ENCODE measurements at places on chromosomes 1 and 21.

GRCh38 chr1:198423673-198424072 is 116.8 kb downstream of the ATP6V1G3 start:
- no peak for DNase-seq

DNA sequence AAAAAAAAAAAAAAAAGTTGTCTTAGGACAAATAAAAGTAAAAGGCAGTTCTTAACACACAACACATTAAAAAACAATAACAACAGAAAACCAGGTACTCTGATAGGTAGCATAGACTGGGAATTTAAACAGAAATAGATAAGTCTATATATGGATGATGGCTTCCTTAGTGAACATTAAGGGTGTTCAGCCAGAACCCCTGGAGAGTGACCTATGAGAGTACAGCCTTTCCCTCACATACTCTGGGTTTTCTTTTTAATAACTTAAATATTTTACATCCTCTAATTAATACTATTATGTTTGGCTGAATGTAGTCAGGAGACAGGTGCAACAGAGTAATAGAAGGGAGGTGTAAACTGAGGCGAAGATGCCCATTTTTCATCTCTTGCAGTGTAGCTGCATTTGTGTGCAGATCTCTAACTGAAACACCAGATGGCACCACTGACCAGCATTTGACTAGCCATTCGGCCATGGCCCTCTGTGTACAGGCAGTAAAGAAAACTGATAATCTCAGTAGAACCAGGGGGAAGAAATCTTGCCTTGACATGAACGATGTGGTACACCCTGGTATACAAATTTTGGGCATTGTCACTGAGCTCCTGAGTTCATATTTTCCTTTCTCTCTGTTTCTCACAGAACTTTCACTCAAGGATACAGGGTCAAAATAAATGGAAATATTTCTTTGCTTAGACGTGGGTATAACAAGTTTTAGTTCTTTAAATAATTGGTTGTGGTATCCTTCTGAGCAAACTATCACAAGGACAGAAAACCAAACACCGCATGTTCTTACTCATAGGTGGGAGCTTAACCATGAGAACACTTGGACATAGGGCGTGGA is 7.6 kb downstream of the TTF2 start:
- DNase-seq, result no peak

DNA sequence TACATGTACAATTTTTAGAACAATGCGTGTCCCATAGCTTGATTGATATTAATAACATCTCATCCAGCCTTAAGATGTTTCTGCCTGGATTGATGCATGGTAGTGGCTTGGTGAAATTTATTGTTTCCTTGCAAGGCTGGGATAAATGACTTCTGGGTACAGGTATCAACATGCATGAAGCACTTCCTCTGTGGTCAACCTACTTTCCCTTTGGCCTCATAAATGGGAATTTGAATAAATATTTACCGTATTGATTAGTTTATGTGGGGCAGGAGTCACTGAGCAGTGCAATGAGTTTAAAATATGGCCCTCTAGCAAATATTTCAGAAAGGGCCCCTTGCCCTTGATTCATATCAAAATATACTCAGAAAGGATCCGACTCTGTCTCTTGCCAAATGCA is 83.9 kb upstream of the KCNE2 start:
- DNase-seq, result no peak

GRCh38 chr1:41033272-41033671 is 11.7 kb upstream of the SLFNL1 start:
- no peak for DNase-seq

- DNase-seq, result no peak
These were observed 30.9 kb downstream of the ATP1B1 start for GRCh38 chr1:169137357-169137756.

DNA sequence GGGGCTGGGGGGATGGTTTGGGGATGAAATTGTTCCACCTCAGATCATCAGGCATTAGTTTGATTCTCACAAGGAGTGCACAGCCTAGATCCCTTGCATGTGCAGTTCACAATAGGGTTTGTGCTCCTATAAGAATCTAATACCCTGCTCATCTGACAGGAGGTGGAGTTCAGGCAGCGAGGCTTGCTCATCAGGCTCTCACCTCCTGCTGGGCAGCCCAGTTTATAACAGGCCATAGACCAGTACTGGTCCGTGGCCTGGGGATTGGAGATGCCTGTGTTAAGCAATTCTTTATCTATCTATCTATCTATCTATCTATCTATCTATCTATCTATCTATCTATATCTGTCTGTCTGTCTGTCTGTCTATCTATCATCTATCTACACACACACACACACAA is 525.3 kb upstream of the DAB1 start:
- no peak for DNase-seq

DNA sequence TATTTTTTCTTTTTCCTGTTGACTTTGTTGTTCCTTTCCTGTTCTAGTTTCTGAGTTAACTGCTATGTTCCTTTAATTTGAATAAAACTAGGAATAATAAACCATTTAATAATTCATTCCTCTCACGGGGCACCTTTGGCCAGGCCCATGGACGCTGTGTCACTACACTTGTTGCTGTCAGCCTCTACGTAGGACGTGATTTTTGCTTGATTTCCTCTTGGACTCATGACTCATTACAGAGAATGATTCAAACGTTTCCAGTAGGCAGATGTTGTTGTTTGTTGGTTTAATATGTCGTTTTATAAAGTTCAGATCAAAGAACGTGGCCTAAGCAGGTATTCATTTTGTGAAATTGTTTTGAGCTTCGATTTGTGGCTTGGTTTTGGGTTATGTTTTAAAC is 9.1 kb upstream of the SLC19A1 start:
- peak; percentile 44 for DNase-seq

- DNase-seq, result no peak
These were observed 160.5 kb upstream of the CACYBP start for GRCh38 chr1:174839211-174839610.

- DNase-seq, result no peak
These were observed 54.6 kb upstream of the POU2F1 start for GRCh38 chr1:167165948-167166689.

- no peak for DNase-seq
These were observed 23.2 kb downstream of the SLC27A3 start for GRCh38 chr1:153798468-153798780.

GRCh38 chr1:94602802-94603625 is 61.5 kb upstream of the F3 start:
- no peak for DNase-seq

GRCh38 chr21:28256420-28256831 is 736.3 kb downstream of the LTN1 start:
- no peak for DNase-seq

DNA sequence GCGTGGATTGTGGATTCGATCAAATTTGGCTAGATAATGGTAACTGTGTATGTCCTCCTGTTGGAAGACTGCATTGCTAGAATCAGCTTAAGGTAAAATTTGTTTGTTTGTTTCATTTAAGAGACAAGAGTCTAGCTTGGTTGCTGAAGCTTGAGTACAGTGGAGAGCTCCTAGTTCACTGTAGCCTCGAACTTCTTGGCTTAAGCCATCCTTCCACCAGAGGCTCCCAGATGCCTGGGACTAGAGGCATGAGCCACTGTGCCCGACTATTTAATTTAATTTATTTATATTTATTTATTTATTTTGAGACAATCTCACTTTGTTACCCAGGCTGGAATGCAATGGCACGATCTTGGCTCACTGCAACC is 1.5 kb downstream of the PHACTR4 start:
- no peak for DNase-seq
